BJ (cell line): ENCODE measurements at places on chromosomes 1 and 21.

DNA sequence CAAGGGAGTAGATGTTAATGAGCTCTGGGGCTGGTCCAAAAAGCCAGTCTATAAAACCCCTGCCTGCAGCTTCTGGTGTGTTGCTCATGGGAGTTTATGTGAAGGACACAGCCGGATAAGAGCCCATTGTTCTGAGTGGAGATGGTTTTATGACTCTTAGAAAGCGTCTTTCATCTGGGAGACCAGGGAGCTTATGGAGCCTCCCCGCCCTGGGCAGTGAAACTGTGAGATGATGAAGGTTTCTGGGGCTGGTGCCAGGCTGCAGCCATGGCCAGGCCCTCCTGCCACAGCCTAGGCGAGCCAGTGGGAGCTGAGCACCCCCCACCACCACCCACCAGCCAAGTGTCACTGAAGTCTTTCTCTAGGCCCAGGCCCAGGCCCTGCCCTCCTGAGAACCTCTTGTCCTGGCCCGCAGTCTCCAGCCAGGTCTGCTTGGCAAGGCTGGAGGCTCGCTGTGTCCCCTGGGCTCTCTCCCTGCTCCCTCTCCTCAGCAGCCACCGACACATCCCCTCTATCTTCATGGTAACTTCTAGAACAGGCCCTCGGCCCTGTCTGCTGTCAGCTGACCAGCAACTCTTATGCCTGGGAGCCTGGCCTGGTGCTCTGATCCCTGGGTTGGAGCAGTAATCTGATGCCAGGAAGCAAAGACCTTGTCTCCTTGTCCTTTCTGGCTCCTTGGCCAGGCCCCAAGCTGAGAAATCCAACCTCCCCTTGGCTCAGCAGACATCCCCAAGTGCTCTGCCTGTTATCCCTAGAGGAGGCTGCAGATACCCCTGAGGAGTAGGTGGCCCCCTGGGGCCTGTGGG, 7.6 kb upstream of the ARHGEF10L start:
- no peak for DNase-seq

GRCh38 chr1:103107741-103108375, 464 bp downstream of the COL11A1 start:
- DNase-seq = no peak

DNA sequence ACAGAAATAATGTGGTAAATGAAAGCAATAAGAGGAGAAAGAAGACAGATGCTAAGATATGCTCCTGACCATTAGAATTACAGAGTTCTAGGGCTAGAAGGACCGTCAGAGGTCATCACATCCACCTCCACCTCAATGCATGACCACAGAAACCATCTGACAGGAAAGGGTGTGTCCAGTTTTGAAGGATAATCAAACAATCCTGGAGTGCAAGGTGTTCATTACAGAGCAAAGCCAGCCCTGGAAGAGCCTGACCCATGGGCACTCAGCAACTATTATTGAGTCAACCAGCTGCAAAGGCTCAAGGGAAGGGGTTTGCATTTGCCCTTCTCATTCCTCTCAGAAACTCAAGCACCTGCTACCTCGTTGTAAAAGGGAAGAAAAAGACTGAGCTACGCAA, 46.4 kb downstream of the TOR1AIP2 start:
- no peak for DNase-seq

DNA sequence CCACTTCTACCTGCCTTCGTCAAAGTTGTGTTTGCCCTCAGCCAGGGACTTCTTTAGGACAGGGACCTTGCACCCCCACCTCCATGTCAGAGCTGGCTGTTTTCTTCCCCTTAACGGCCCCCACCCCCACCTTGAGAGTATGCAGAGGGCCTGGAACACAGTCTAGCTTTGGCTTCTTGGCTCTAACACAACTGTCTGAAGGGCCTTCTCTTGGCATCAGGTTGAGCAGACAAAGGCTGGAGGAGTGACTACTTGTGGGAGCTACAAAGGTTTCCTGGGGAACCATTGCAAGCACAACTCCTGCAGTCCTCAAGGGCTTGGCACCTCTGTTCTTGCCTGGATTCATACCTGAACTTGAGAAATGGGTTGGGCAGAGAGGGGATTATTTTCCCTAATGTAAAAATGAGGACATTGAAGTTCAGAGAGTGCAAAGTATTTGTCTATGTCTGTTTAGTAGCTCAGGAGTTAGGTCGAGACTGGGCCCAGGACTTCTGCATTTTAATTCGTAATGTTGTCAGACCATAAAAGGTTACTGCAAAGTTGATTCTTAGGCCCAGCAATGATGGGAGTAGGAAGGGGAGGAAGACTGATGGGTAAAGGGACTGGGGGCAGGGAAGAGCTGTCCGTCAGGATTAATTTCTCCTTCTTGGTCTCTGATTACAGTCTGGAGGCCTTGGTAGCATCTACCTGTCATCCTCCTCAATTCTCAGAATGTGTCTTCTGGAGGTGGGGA, 2.6 kb downstream of the CYP4B1 start:
- DNase-seq = no peak

- DNase-seq = no peak
Measured at GRCh38 chr1:5526385-5526750, 465.9 kb downstream of the NPHP4 start.

- DNase-seq = no peak
Measured at GRCh38 chr1:226549937-226550671, 1.5 kb downstream of the STUM start.

DNA sequence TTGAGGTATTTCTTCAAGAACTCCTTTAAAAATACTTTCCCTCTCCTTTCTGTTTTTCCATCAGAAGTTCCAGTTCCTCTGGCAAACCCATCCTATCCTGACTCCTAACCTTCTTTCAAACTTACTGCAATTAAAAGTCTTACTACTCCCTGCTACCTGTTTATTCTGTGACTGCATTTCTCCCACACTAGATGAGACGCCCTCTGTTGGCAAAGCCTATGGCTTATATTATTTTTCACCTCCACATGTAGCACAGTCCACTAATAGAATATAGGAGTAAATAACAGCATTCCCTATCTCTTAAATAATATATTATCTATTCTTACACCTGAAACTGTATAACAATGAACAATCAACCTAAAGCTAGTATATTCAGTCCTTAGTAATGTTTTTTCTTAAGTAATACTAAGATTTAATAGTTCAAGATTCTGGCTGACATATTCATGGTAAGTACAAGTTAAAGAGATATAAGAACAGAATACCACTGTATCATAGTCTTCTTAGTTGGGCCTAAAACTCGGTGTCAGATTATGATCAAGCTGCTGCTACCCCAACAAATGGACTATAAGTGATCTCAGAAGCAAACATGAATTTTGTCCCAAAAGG, 54.8 kb downstream of the RAB3GAP2 start:
- DNase-seq = no peak

DNA sequence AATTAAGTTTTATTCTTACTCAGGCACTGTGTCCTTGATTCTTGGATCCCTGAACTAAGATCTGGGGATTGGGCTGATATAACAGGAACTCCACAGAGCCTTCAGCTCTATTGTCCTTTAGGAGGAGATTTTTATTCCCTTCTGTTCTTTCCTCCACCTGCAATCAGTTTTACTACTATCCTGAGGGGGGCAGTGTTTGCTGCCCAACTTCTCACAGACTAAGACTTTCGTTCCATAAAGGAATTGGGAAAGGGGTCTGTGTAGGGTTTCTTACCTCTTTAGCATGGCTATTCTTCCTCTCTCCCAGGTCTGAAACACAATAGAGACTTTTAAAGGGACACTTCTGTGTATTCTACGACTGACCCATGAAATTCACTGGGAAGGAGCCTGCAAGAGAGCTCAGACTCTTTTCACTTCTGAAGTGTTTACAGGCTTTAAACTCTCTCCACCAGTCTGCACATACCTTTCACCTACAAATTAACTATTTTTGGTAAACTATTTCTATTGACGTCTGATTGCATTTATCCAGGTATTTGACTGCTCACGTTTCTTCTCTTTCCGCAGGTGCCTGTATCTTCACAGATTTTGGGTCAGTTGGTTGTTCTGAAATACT, 103.3 kb upstream of the DEPDC1 start:
- DNase-seq = no peak

DNA sequence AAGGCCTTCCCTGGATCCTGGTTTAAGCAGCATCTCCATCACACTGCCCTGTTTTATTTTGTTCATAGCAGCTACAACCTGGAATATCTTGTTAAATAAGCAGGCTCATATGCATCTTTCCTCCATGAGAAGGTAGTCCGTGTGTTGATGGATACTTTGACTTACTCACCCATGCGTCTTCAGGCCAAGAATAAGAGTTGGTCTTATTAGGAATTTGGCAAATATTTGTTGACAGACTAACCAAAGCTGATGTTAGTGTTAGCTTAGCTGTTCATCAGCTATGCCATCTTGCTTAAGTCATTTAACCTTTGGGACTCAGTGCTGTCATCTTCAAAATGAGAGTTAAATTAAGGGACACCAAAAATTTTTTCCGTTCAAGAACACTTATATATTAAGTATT, 59.2 kb downstream of the SASS6 start:
- DNase-seq = no peak

DNA sequence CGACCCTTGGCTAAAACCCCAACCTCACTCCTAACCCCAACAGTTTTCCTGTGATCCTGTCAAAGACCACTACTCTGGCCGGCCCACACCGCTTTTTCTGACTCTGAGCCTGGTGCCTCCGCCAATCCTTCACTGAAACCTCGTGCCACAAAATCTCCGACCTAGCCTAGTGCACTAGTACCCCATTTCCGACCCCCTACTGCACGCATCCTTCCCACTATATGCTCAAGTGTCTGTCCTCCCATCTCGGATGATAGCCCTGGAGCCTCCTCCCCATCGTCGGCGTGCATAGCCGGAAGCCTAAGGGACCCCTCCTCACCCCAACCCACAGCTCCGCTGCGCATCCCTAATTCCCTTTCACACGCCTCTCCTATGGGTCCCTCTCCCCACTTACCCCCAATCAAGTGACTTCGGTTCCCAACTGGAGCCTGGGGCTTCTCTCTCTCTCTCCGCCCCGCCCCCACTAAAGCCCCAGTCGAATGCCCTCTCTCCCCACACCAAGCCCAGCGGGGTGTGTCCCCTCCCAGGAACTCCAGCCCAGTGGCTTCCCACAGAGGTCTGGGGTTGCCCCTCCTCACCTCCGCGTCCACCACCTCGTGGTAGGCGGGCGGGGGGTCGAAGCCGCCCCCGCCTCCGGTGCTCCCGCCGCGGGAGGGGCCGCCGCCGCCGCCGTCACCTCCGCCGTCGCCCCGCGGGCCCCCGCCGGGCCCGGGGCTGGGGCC, 791 bp downstream of the USP24 start:
- DNase-seq = no peak

GRCh38 chr1:181778640-181779260, 282.8 kb downstream of the ZNF648 start:
- no peak for DNase-seq
